ENCODE measurements at places on chromosomes 2 and 18. TPM values are rescaled to one million over a fixed set of nuclear protein-coding genes. Genes with fewer than 3 reads are reported as not detected.

DNA sequence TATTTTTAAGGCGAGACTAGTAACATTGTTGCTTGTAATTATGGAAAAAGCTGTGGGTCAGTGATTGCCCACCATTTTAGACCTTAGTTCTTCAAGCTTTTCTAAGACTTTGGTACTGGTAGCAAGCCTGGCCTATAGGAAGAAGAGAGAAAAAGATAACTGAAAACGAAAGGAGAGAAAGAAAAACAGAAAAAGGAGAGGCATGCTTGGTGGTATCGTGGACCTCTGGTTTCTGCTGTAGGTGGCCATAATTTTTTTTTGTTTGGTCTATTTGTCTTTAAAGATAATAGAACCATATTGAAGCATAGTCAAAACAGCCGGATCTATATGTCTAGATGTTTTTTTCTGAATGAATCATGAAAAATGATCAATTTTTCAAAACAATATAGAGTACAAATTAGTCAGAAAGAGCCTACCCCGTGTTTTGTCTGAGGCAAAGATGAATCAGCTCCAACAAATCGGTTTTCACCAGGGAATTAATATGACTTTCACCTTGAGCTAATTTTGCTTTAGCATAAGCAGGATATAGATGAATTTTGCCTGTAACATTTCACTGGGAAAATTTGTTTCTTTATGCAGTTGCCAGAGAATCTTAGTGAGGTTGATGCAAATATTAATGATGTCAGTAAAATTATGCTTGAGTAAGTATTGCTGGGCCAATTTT lies 45.7 kb downstream of the CCDC85A start:
- H3K27me3 ChIP-seq: no peaks in the 10 kb centered on the region
- DNase-seq: no peak
- no peak overlapping the region for H3K4me3 ChIP-seq
- no peak overlapping the region for H3K27ac ChIP-seq
- no peaks in the 10 kb centered on the region for H3K36me3 ChIP-seq

GRCh38 chr2:136185981-136186776 lies 68.2 kb upstream of the CXCR4 start:
- peaks cover 7% of the 10 kb centered on the region for H3K4me1 ChIP-seq
- H3K27me3 ChIP-seq: no peaks in the 10 kb centered on the region
- no peak for DNase-seq
- H3K36me3 ChIP-seq: no peaks in the 10 kb centered on the region
- H3K27ac ChIP-seq: no peak overlapping the region
- H3K4me3 ChIP-seq: no peak overlapping the region

Gene DPP4
- total RNA-seq: 27.6 TPM

DNA sequence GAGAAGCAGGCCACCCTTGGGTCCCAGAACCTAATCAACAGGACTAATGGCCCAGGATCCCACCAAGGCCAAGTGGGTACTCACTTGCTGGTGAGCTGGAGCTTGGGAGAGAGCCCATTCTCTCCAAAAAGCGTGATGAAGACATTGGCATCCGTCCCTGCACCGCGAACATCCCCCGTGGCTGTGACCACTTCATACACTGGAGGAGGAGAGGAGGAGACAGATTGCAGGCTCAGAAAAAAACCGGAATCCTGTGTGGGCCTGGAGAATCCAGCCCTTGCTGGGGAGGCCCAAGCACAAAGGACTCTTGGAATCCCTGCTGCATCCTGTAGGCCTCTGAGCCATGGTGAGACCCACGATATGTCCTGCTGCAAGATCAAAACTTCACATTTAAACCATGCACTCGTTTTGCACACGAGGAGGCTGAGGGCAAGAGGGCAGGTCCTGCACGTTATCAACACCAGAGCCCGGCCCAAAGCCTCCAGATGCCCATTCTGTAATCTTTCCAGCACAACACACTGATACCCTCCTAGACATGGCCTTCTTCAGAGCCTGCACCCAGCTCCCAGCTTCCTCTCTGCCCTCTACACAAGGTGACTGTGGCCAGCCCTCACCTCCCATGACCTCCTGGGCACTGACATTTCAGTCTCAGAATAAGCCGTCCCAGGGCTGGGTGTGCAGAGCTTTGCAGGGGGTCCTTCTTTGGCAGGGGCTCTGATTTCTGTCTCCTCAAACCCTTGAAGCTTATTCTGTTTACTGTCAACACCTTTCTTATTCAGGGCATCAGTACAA lies 7.8 kb downstream of the LOXHD1 start:
- H3K4me3 ChIP-seq: no peak overlapping the region
- no peaks in the 10 kb centered on the region for H3K36me3 ChIP-seq
- no peaks in the 10 kb centered on the region for H3K4me1 ChIP-seq
- no peak for DNase-seq

- H3K4me1 ChIP-seq: no peaks in the 10 kb centered on the region
- no peaks in the 10 kb centered on the region for H3K36me3 ChIP-seq
- no peaks in the 10 kb centered on the region for H3K27me3 ChIP-seq
Measured at GRCh38 chr2:83686863-83687262, 772.2 kb downstream of the SUCLG1 start.

- no peaks in the 10 kb centered on the region for H3K27me3 ChIP-seq
- no peaks in the 10 kb centered on the region for H3K36me3 ChIP-seq
- no peaks in the 10 kb centered on the region for H3K4me1 ChIP-seq
- DNase-seq: no peak
- H3K4me3 ChIP-seq: no peak overlapping the region
Measured at GRCh38 chr2:189150033-189150432, 29.5 kb downstream of the COL5A2 start.

Gene REEP1
- 4.7 TPM for total RNA-seq

DNA sequence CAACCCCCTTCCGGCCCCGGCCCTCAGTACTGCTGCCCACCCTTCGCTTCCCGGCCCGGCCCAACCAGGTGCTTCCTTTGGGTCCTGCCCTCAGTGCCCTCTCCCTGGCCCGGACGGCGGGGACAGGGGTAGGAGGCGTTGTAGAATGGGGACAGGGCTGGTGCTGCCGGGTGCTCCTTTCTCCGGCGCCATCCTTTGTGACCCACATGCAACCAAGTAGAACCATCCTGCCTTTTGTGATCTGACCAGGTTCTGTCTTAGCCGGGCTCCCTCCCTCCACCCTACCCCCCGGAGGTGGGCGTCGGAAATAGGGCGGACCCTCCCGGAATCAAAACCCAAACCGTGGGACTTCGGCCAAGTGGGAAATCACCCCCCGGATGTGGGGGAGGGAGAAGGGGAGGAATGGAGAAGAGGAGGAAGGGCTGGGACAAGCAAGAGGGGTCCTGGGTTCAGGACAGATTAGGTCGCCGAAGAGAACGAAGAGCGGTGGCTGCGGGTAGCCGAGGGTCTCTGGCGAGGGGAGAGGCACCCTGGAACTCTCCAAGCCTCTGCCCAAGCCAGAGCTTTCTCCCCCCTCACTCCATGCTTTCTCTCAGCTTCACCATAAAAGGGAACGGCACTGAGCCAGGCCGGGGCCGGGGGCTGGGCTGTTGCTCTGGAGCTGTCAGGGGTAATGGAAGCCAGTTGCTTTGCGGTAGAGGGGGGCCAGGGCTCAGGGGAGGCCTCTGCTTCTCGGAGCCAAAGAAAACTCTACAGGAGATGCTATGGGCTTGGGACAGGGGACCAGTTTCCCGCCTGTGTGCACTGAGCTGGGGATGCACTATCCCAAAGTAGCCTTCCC lies 756 bp upstream of the OST4 start:
- no peak for DNase-seq
- H3K4me3 ChIP-seq: peak overlapping the region; percentile 85
- peaks cover 20% of the 10 kb centered on the region for H3K4me1 ChIP-seq
- no peak overlapping the region for H3K27ac ChIP-seq

GRCh38 chr2:168801961-168802858 lies at the start of gene NOSTRIN:
Gene NOSTRIN, plus strand, starts transcription at chr2:168802637. Its CDS starts 10 bp downstream, at chr2:168802647.
- peaks cover 11% of the 10 kb centered on the region for H3K36me3 ChIP-seq
- peak; percentile 68 for DNase-seq
- peak within 1 kb of the TSS; percentile 65 for H3K27ac ChIP-seq
- no peaks in the 10 kb centered on the region for H3K27me3 ChIP-seq

GRCh38 chr18:3179430-3180089 lies 40.2 kb downstream of the MYOM1 start:
- H3K27me3 ChIP-seq: no peaks in the 10 kb centered on the region
- no peak overlapping the region for H3K27ac ChIP-seq
